Activated T-helper 1 cell treated with Interleukin-2 at 50 U/mL for 16 hours (primary cell): ENCODE measurements at places on chromosomes 3 and 15.

- no peak for DNase-seq
These were observed 503.2 kb downstream of the OTOL1 start for GRCh38 chr3:161999846-162000245.

GRCh38 chr3:60176614-60177013, 1074.6 kb downstream of the FHIT start:
- DNase-seq = no peak

- no peak for DNase-seq
These were observed 98.7 kb downstream of the PLD1 start for GRCh38 chr3:171711461-171712170.

DNA sequence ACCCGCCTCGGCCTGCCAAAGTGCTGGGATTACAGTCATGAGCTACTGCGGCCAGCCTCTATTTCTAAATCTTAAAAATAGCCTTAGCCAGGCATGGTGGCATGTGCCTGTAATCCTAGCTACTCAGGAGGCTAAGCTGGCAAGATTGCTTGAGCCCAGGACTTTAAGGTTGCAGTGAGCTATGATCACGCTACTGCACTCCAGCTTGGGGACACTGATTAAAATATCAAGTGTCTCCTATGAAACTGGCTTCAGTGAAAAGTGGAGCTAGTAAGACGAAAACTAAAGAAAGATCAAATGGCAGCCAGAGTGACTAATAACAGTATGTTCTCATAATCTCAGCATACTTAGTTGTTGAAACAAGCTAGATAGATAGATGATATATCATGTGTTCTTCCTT, 112.5 kb downstream of the STT3B start:
- DNase-seq = no peak

DNA sequence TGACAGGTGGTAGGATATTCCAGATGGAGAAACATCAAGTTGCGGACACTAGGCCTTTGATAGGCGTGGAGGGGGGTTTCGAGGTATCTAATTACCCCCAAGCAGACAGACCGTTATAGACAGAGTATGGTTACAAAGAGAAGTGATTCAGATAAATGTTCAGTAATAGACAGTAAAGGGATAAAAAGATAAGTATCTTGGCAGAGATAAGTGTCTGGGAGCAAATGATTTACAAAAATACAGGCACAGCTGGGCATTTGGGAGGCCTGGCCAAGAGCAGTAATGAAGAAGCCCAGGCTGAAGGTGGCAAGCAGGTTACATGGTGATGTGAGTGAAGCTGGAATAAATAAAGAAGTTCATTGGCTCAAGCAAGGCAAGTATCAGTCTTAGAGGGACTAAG, 659 bp upstream of the MYH15 start:
- DNase-seq = no peak

- no peak for DNase-seq
These were observed 6.9 kb downstream of the SELENOT start for GRCh38 chr3:150609988-150610387.

DNA sequence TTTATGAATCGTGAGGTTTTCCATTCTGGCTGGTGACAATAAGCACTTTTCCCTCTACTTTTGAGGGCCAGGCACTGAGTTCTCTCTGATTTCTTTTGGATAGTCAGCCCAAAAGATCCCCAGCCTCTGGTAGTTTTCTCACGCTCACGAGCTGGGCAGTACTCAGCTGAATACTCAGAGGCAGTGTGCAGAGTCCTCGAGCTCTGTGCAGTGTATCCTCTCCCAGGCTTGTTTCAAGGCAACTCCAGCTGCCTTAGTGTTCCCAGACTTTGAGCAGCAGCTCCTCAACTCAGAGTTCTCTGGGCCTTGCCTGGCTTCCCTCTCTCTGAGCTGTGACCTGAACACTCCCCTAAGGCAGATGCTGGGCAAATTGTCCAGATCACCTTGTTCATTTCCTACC, 59.1 kb upstream of the IQSEC1 start:
- DNase-seq = no peak

GRCh38 chr15:78056714-78057269, 20.7 kb downstream of the TBC1D2B start:
- no peak for DNase-seq

GRCh38 chr3:29317659-29318173, 36.8 kb downstream of the RBMS3 start:
- no peak for DNase-seq
